ENCODE measurements at places on chromosomes 7 and 10.

DNA sequence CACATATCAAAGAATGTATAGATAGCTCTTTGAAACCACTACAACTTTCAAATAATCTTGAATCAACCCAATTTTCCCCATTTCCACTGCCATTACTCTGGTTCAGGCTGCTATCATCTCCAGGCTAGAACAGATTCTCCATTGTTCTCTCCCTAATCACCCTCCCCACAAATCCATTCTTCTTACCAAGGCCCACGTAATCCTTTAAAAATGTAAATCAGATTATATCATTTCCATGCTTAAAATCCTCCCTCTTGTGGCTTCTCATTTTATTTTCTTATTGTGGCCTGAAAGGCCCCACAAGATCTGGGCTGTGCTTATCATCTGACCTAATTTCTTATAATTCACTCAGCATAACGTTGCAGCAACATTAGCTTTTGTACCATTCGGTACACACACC, 3.0 kb upstream of the PON1 start:
- no peak for DNase-seq

DNA sequence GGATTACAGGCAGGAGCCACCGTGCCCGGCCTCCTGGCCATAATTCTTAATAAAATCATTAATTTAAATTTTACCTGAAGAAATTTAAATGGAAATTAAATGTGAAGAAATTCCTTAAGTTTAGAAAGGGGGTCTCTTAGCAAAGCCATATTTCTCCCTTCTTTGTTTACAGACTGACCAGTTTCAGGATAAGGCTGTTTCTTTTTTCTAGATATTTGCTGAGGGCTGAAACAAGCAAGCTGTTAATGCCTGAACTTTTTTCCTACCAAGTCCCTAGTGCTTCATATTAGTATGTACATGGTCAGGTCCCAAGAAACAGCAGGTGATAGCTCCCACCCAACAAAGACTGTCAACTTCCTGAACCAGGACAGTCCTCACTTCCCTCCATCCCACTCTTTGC, 18.1 kb upstream of the PDIA4 start:
- no peak for DNase-seq

- no peak for DNase-seq
These were observed 4.2 kb downstream of the CYTH3 start for GRCh38 chr7:6268023-6268900.

DNA sequence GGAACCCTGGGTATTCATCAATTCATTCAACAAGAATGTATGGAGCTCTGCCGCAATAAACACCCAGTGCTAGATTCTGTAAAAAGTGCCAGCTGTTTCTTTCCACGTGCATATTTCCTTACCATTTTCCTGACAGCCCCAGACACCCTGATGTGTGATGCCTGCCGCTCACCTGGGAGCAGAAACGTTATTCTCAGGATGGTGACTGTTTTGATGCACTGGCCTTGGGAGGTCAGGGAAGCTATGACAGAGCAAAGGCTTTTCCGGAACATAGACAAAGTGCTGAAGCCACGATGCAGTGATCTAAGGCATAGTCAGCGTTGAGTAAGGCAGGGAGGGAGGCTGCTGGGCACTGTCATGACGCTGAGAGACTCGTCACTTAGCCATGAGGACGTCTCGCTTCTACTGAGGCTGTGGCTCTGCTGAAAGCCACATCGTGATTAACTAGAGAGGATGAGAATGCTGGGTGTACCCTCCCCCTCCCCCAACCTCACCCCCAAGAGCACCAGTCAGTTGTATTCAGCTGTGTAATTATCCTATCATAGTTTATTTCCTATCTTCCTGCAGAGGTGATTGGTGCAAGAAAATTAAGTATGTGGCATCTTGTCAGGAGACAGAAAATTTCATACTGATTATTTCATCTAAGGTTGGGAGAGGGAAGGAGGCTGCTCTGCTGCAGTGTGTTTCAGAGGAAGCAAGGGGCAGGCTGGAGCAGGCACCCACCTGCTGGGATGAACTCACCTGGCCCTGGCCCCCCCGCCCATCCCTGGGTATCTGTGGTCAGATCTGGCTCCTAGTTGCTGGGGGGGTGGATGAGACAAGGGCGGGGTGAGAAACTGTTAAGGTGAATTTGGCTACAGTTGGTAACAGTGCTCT, 48.8 kb upstream of the SMNDC1 start:
- peak; percentile 66 for DNase-seq

DNA sequence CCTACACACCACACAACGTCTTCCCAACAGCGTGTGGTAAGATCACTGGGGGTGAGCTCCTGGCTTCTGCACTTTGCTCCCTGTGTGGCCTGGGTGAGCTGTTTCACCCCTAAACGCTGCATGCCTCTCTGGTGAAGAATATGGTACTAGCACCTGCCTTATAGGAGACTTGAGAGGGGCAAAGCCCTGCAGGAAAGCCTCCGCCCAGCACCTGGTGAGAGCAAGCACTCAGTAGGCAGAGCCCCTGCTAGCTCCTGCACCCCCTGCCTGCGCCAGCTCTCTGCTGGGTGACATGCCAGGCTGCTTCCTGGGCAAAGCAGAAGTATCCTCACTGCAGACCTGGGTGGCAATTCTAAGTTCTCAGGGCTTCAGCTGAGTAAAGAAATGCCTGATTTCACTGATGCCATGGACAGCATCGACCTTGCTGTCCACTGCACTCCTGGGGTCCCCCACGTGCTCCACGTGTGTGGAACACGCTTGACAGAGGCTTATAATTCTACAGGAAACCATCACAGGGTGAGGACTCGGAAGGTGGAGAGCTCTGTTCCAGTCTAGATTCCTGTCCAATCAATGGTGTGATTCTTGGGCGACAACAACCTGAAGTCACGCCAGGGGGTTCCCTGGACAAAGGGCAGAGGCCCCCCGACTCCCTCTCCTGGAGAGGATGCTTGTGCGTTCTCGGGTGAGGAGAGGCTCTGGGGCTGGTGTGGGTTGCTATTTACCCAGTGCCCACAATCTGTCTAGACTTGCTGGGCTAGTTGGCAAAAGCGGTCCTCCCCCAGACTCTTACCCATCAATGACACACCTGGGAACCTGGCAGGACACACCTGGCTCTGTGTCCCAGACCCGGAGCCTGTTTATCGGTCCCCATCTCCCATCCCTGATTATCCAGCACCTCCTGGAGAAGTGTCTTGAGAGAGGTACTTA, 5.0 kb upstream of the CALML5 start:
- DNase-seq = no peak

All from activated T-cell treated with anti-CD3 and anti-CD28 coated beads for 48 hours (primary cell).